ENCODE measurements at places on chromosomes 3 and 15.

DNA sequence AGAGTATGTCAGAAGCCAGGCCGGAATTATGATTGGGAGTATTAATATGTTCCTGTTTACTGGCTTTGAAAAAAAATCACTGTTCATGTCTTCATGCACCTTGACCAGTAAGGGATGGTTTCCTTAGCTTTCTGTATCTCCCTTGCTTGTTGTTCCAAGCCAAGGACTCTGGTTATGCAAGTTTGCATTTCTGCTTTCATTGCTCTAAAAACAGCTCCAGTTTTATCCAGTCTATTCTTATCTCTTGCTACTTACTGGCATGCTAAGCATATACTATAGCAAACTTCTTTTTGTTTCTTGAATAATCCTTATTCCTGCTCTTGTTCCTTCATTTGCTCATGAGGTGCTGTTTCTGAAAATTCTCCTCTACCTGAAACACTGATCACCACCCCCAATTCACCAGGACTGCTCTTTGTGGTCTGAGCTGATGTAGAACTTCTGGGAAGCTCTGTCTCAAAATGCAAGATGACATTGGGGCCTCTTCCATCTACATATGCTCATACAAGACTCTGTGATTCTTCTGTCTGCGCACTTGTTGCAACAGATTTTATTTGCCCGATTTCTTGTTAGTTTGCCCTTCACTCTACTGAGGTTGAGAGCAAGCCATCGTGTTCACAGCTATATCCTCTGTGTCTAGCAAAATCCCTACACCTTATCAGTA, 173.0 kb downstream of the EBLN2 start:
- no peak for DNase-seq

DNA sequence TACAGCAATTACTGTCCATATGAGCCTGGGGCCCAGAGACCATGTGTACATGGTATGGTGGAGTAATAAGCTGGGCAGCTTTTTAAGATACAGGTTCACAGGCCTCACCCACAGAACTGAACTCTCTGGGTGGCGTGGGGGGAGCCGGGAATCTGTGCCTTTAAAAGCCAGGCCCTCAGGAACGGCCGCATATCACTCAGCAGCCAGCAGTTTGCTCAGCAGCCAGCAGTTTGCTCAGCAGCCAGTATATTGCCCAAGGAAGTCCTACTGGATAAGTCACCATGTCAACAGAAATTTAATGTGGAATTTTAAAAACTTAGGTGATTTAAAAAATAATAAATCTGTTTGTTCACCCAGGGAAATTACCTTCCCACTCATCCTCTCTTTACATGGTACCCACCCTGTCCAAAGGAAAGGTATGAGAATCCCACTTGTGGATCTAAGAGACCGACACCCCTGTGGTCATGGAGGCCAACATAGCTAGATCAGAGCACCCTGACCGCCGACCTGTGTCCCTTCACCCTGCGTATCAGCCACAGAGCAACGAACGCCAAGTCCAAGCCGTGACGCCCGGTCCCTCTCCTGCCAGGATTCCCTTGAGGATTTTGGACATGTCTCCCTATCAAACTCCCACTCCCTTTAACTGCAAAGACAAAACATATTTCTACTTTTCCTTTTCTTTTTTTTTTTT, 95.7 kb upstream of the CHRM5 start:
- DNase-seq = no peak

- DNase-seq = no peak
Measured at GRCh38 chr3:99543796-99544195, 94.6 kb upstream of the COL8A1 start.

DNA sequence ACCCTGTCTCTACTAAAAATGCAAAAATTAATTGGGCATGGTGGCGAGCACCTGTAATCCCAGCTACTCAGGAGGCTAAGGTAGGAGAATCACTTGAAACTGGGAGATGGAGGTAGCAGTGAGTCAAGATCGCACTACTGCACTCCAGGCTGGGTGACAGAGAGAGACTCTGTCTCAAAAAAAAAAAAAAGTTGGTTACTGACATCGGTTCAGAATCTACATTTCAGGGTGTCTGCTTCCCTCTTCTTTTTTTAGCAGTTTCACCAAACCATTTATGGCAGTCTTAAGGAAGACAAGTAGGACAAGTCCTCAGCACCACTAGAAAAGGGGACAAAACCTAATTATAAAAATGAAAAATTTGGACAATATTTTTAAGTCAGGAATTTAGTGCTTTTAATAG, 3.3 kb upstream of the USP4 start:
- no peak for DNase-seq

GRCh38 chr15:73766598-73766997, 13.4 kb upstream of the INSYN1 start:
- no peak for DNase-seq

DNA sequence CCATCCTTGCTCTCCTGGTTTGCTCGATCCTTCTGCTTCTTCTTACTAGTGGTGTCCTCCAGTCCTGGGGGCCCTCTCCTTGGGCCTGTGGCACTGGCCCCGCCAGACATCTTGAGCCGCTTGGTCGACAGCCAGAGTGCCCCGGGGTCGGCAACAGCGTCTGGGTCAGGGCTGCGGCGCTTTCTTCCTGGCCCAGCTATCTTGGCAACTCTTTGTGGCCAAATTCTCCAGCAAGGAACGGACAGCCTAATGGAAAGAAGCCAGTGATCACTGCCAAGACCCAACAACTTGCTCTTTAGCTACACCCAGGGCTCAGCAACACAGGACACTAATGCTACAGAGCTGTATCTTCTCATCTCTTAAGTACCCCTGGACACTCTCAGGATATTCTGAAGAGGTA, 1.6 kb downstream of the USP19 start:
- no peak for DNase-seq

- no peak for DNase-seq
Measured at GRCh38 chr3:122077293-122078234, 22.4 kb downstream of the CD86 start.

- no peak for DNase-seq
Measured at GRCh38 chr3:63061449-63061848, 186.2 kb upstream of the CADPS start.

DNA sequence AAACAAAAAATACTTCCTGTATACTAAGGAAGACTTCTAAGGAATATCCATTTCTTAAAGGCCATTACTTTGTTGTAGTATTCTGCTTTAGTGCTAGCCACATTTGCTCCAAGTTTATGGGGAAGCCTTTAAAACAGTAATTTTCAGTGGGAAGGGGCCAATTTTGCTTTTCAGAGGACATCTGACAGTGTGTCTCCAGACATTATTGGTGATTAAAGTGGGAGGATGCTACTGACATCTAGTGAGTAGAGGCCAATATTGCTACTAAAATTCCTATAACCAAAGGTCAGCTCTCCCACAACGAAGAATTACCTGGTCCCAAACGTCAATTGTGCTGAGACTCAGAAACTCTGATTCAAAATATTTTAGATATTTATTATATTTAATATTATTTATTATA, 24.8 kb downstream of the SLC28A2 start:
- no peak for DNase-seq

- no peak for DNase-seq
Measured at GRCh38 chr15:55989383-55989782, 4.0 kb downstream of the NEDD4 start.

DNA sequence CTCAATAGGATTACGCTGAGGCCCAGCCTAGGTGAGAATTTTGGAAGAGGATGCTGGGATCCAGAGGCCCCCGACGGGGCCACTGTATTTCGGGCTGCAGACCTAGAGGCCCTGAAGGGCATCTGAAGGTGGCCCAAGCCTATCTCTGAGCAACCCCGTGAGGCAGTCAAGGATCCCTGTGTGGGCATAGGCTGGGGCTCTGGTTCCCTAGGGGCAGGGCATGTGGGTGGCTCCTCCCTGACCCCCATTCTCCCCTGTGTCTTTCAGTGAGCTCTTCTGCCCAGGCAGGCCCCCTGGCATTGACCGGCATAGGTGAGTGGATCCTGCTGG, 216.0 kb downstream of the SNRPN start:
- no peak for DNase-seq

- no peak for DNase-seq
Measured at GRCh38 chr3:165040186-165040585, 38.1 kb downstream of the SI start.

DNA sequence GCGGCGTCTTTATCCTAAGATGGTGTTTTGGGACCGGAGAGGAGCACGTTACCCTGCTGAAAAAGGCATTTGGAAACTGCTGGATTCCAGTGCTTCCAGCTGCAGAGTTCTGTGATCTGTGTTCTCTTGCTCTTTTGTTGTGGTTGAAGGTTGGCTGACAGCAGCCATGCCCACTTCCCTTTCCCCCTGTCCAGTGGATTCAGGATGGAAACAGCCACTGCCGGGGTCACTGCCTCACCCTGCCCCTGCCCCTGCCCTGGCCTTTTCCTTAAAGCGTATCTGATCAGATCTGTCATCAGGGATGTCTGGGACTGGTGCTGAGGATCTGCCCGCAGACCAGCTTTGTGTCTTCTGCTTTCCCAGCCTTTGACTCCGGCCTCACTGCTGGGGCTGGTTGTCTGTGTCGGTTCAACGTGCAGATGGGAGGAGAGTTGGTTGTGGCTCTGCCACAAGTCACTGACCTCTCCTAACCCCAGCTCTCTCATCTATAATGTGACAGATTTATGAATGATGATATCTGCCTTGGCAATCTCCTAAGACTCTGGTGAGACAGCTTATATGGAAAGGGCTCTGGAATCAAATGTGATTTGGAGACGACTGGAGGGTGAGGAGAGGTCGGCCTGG, 219.4 kb upstream of the BHLHE40 start:
- DNase-seq = no peak

DNA sequence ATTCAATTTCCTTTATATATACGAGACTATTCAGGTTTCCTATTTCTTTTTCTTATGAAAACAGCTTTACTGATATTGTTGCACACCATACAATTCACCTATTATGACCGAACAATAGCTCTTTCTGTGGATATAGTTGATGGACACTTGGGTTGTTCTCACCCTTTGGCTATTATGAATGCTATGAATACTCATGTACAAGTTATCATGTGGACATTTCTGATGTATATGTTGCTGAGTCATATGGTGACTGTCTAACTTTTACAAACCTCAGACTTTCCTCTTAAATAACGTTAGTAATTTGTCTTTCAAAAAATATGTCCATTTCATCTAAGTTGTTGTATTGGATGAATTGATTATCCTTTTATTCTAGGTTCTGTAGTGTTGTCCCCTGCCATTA, 15.7 kb upstream of the USF3 start:
- DNase-seq = no peak

- DNase-seq = no peak
Measured at GRCh38 chr15:100661156-100661555, 58.8 kb downstream of the ASB7 start.

GRCh38 chr3:44339181-44340057, 853 bp downstream of the TCAIM start:
- DNase-seq = no peak

- DNase-seq = no peak
Measured at GRCh38 chr3:193998123-193998448, 137.9 kb upstream of the HES1 start.

DNA sequence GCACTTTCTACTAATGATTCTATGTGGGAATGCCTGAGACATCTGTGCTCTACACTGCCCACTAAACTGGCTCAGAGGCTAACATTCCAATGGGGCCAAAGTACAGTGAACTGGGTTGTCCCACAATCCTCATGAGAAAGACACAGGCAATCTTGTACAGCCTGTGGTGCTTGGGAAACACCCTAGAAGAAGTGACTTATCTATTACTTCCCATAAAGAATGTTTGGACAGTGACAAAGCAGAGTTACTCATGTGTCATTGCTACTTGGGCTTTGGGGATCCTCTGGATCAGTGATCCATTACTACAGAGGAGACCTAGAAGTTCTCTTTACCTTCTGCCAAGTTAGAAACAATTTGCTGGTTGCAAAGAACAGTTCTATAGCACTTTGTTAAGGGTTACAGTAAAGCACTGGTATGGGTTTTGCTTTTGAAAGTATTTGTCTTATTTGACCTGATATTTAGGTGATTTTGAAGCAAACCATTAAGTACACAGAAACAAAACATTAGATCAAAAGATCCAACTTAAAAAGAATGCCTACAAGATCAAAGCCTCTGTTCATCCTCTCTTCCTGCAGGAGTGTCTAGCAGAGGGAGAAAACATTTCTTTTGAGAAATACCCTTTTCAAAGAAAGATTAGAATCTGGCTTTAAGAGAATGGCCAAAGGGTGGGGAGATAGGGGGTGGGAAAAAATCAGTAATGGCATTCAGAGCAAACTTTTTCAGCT, 75.8 kb downstream of the CTNNB1 start:
- no peak for DNase-seq

GRCh38 chr15:72168131-72168807, 29.3 kb downstream of the GRAMD2A start:
- no peak for DNase-seq

Measured in CD8-positive, alpha-beta T cell (primary cell).